ENCODE measurements at places on chromosomes 5 and 9.

DNA sequence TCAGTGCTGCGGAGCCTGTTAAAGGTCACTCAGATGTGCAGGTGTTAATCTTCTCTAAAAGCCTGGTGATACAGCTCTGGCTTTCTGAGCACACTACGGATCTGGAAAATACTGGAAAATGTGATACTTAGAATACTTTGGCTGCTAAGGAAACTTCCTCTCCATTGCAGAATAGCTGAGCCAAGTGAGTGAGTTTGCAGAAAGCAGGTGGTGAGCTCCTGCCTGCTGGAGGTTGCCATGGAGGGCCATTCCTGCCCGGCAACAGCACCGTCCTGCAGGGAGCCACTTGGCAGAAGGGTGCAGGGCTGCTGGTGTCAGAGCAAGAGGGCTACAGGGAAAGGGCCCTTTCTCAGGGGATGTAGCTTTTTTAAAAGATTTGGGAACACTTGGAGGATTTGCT is 40.7 kb downstream of the SECISBP2 start:
- DNase-seq: no peak

DNA sequence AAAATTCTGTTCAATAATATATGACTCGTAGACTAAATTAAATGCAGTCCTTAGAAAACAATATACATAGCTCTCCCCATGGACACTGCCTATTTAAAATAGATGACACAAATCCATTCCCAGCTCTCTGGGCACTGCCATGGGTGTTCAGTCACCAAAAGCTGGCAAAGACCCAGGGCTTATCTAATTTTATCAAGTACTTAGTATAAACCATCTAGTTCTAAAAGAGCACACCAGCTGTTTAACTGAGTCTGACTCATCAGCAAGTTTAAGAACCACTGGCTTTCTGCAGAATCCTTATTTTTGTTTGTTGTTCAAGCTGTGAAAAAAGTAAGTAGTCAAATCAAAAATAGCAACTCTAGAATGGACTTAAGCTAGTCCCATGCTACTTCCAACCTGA is 107.6 kb downstream of the PLPP1 start:
- DNase-seq: no peak

- DNase-seq: no peak
Measured at GRCh38 chr9:90445391-90445790, 197.2 kb downstream of the DIRAS2 start.

DNA sequence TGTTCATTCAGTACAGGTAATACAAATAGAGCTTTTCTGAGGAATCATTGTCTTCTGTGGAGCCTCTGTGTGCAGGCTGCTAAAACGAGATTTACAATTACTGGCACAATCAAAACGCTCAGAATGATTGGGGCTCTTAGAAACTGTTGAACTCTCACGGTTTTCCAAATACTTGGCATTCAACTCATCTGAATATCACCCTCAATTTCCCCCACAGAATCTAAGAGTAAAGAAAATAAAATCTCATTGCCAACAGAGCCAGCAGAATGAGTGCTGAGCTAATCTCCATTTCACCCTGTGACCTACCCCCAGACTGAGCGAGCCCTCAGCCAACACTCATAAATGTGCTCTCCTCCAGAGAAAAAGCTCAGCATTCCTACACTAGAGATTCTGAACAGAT is 35.3 kb upstream of the TMED7 start:
- DNase-seq: no peak

GRCh38 chr5:115354246-115354645 is 57.8 kb upstream of the CCDC112 start:
- no peak for DNase-seq

DNA sequence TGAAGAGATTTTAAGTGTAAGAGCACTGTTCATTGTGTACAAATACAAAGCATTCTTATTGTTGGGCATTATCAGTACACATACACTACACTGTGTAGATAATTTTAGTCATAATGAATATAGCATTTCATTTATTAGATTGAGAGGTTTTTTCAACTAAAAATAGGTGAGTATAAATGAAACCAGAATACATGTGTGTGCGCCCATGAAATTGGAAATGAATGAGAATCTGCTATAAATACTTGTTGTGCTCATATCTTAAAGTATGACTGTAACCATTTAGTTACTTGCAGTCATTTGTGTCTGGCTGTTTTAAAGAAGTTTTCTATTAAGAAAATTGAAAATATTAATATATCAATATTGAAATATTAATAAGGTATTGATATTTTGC is 189.0 kb upstream of the MEF2C start:
- no peak for DNase-seq

- no peak for DNase-seq
Measured at GRCh38 chr5:138661991-138662434, 86.8 kb upstream of the HSPA9 start.
